ENCODE measurements at places on chromosomes 7 and 10. TPM values are rescaled to one million over a fixed set of nuclear protein-coding genes. Genes with fewer than 3 reads are reported as not detected.

DNA sequence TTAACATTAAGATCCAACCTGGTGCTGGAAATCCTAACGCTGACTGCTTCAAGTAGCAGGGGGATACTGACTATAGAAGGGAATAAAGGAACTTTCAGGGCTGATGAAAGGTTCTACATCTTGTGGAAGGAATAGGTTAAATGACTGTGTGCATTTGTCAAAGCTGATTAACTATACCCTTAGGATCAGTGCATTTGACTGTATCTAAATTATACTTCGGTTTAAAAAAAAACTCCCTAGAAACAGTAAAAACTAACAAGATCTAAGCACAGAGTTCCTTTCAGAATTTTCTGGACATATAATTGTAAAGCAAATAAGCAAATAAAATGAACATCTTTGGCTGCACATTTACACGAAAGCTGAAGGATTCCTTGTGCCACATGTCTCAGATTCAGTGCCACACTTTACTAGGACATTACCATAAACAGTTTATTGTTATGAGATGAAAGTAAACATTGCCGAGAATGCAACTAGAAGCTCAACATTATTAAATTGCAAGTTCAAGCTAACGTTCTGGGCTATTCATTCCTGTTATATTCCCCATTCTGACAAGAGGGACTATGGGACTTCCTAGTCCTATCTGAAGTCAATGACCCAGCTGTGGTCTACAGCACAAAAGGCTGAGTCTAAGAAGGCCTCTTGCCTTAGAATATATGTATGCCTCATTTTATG lies 20.7 kb downstream of the ANK3 start:
- H3K4me1 ChIP-seq = no peaks in the 10 kb centered on the region
- no peaks in the 10 kb centered on the region for H3K36me3 ChIP-seq
- DNase-seq = no peak
- no peak overlapping the region for H3K4me3 ChIP-seq

DNA sequence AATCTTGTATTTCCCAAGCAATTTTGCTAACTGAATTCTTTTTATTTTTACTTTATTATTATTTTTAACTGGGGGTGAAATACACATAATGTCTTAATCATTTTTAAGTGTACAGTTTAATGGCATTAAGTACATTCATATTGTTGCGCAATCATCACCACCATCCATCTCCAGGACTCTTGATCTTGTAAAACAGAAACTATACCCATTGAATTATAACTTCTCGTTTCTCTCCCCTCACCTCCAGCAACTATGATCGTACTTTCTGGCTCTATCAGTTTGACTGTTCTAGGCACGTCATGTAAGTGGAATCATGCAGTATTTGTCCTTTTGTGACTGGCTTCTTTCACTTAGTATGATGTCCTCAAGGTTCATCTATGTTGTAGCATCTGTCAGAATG lies 108.8 kb downstream of the ARL5B start:
- no peak overlapping the region for H3K4me3 ChIP-seq
- no peak overlapping the region for H3K27ac ChIP-seq
- no peaks in the 10 kb centered on the region for H3K36me3 ChIP-seq

GRCh38 chr7:157660971-157661610 lies 324.3 kb downstream of the DNAJB6 start:
- no peak overlapping the region for H3K4me3 ChIP-seq
- no peak for DNase-seq
- H3K4me1 ChIP-seq = no peaks in the 10 kb centered on the region
- H3K27me3 ChIP-seq = no peaks in the 10 kb centered on the region
- H3K36me3 ChIP-seq = no peaks in the 10 kb centered on the region
- no peak overlapping the region for H3K27ac ChIP-seq

GRCh38 chr10:87761892-87762291 lies 56.1 kb downstream of the ATAD1 start:
- no peak overlapping the region for H3K4me3 ChIP-seq
- no peaks in the 10 kb centered on the region for H3K36me3 ChIP-seq
- H3K27ac ChIP-seq = no peak overlapping the region
- no peaks in the 10 kb centered on the region for H3K27me3 ChIP-seq
- DNase-seq = peak; percentile 75
- H3K4me1 ChIP-seq = peaks cover 2% of the 10 kb centered on the region

IGFBP1 gene
- not detected for total RNA-seq

DNA sequence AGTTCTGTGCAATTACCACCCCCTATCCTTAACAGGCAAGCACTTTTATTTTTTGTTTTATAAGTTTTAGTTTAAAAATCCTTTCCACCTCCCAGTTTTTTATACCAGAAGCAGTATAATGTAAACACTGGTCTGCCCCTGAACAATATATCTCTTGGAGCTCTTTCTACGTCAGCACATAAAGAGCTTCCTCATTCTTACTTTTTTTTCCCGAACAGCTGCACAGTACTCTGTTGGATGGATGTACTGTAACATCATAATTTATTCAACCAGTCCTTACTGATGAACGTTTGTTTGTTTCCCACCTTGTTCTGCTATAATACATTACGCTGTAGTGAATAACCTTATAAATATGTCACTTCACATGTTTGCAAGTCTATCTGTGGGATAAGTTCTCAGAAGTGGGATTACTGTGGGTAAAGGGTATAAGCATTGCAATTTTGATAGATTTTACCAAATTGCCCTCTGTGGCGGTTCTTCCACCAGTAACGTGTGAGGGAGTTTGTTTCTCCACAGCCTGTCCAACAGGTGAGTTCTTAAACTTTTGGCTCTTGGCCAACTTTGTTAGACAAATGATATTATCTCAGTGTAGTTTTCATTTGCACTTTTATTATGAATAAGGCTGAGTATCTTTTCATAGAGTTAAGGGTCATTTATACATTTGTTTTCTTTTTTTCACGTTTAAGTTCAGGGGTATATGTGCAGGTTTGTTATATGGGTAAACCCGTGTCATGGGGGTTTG lies 32.8 kb downstream of the ADRA2A start:
- no peaks in the 10 kb centered on the region for H3K4me1 ChIP-seq
- H3K4me3 ChIP-seq = no peak overlapping the region
- H3K27me3 ChIP-seq = no peaks in the 10 kb centered on the region
- DNase-seq = no peak
- H3K27ac ChIP-seq = no peak overlapping the region

GRCh38 chr7:37416378-37417106 lies 32.1 kb downstream of the ELMO1 start:
- H3K4me3 ChIP-seq = no peak overlapping the region
- no peak for DNase-seq
- H3K4me1 ChIP-seq = no peaks in the 10 kb centered on the region
- no peak overlapping the region for H3K27ac ChIP-seq
- no peaks in the 10 kb centered on the region for H3K36me3 ChIP-seq

DNA sequence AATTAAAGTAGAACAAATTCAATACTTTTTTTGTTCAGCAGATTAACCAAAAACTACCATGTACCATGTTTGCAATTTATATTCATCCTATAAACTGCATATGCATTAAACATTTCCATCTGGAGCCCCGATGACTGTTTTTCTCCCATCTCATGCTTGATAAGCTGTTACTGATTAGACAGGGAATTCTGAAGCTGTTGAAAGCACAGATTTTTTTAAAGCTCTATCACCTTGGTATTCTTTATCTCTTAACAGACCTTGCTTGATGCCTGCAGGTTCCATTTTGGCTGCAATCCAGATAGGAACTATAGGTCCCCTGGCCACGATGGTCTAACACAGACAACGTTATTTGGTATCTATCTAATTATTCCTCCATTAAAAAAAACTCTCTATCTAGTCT lies 961.7 kb downstream of the CNTNAP2 start:
- no peak overlapping the region for H3K4me3 ChIP-seq
- no peak for DNase-seq
- no peaks in the 10 kb centered on the region for H3K4me1 ChIP-seq
- no peaks in the 10 kb centered on the region for H3K36me3 ChIP-seq
- H3K27me3 ChIP-seq = no peaks in the 10 kb centered on the region

GRCh38 chr10:67697724-67698131 lies 1.7 kb upstream of the CTNNA3 start:
- DNase-seq = peak; percentile 71
- no peak overlapping the region for H3K4me3 ChIP-seq
- no peak overlapping the region for H3K27ac ChIP-seq
- peaks cover 8% of the 10 kb centered on the region for H3K27me3 ChIP-seq

DNA sequence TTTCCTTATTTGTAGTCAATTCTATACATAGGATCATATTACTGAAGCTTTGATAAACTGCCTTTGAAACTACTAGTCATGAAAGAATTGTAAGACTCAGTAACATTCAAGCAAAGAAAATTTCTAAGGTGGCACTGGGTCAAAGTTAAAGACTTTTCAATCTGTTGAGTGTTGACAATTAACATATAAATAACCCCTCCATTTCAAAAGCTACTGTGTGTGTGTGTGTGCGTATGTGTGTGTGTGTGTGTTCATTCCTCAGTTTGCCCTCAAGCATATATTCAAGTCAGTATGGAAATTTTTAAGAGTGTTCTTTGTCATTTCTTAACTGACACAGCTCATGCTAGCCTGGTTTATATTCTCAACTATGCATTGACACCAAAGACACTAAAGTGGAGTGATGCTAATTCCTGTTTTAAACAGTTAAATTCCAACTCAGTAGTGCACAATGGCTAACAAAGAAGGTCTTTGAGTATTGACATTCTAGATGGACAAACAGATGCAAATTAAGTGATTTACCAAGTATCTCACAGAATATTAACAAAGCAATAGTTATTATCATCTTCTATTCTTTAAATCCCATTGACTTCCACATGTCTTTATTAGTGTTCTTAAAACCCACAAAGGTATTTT lies 314.8 kb upstream of the GRM3 start:
- no peaks in the 10 kb centered on the region for H3K4me1 ChIP-seq
- no peak overlapping the region for H3K4me3 ChIP-seq
- H3K27me3 ChIP-seq = no peaks in the 10 kb centered on the region
- H3K27ac ChIP-seq = no peak overlapping the region
- no peaks in the 10 kb centered on the region for H3K36me3 ChIP-seq
- DNase-seq = no peak

GRCh38 chr7:26101361-26102151 lies 50.4 kb upstream of the NFE2L3 start:
- no peak overlapping the region for H3K4me3 ChIP-seq
- H3K4me1 ChIP-seq = no peaks in the 10 kb centered on the region
- no peak overlapping the region for H3K27ac ChIP-seq
- H3K27me3 ChIP-seq = no peaks in the 10 kb centered on the region

GRCh38 chr10:81874875-81875466 lies at the start of gene NRG3:
NRG3 (plus strand) TSS chr10:81875194.
- DNase-seq = no peak
- H3K36me3 ChIP-seq = no peaks in the 10 kb centered on the region
- no peak within 1 kb of the TSS for H3K27ac ChIP-seq
- no peak within 1 kb of the TSS for H3K4me3 ChIP-seq
- H3K27me3 ChIP-seq = peaks cover 4% of the 10 kb centered on the region
- H3K4me1 ChIP-seq = no peaks in the 10 kb centered on the region

DNA sequence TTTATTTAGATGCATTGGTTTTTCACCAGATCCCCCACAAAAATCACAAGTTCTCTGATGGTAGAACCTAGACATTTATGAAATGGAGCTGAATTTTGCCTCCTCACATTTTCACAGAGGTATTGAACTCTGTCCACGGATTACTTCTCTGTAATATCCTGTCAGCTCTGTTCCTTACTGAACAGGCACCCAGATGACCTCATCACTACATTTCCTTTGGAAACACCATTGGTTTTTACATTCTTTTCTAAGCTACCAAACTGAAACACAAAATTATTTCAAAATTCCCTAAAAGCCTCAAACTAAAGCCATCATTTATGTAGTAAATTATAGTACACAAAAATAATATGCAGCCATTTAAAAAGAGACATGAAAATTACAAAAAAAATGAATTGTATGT lies 98.3 kb upstream of the KCNIP2 start:
- DNase-seq = peak; percentile 58
- peaks cover 40% of the 10 kb centered on the region for H3K4me1 ChIP-seq
- H3K27me3 ChIP-seq = no peaks in the 10 kb centered on the region
- H3K36me3 ChIP-seq = no peaks in the 10 kb centered on the region
- no peak overlapping the region for H3K4me3 ChIP-seq

GRCh38 chr7:143358626-143359025 lies 3.9 kb downstream of the FAM131B start:
- H3K4me1 ChIP-seq = no peaks in the 10 kb centered on the region
- no peak for DNase-seq
- peaks cover 20% of the 10 kb centered on the region for H3K27me3 ChIP-seq
- no peaks in the 10 kb centered on the region for H3K36me3 ChIP-seq
- no peak overlapping the region for H3K4me3 ChIP-seq
- no peak overlapping the region for H3K27ac ChIP-seq

GRCh38 chr7:33885290-33886148 lies 19.8 kb upstream of the BMPER start:
- no peaks in the 10 kb centered on the region for H3K27me3 ChIP-seq
- no peak for DNase-seq
- no peaks in the 10 kb centered on the region for H3K36me3 ChIP-seq
- H3K4me3 ChIP-seq = no peak overlapping the region
- peaks cover 2% of the 10 kb centered on the region for H3K4me1 ChIP-seq

DNA sequence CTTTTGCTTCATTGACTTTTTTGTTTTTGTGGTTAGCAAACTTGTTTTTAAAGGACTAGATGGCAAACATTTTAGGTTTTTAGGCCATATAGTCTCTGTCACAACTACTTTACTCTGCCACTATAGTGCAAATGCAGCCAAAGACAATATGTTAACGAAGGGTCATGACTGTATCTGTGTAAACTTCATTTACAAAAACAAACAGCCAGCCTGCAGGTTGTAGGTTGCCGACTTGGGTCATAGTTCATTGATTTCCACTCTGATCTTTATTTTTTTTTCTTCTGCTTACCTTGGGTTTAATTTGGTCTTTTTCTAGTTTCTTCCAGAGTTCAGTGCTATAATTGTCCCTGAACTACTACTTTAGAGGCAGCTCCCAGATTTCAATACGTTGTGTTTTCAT lies 120.0 kb downstream of the ARHGAP22 start:
- H3K4me3 ChIP-seq = no peak overlapping the region
- DNase-seq = no peak
- H3K36me3 ChIP-seq = no peaks in the 10 kb centered on the region
- no peaks in the 10 kb centered on the region for H3K27me3 ChIP-seq
- H3K4me1 ChIP-seq = no peaks in the 10 kb centered on the region
- H3K27ac ChIP-seq = no peak overlapping the region

DNA sequence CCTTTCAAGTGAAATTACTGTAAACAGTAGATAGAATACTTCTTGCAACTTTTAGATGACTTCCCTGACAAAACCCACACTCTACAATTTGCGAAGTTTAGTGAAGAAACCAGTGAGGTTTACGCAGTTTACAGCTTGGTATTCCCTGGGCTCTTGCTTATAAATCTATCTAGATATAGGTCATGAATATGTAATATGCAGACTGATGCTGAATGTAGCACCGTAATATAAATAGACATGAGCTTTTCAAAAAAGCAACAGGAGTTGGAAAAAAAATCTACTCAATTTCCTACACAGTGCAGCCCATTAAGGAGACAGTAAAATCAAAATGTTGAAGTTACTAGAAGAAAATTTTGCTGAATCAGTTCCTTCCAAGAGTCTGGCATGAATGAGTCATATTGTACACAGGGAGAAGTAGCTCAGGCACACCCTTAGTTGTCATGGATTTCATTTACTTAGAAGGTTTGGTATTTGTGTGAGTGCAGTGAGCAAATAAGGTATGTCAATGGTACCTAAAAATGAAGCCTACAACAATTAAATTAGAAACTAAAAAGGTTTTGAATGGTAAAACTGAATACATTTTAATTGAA lies 67.7 kb upstream of the NEUROD6 start:
- no peaks in the 10 kb centered on the region for H3K27me3 ChIP-seq
- H3K4me3 ChIP-seq = no peak overlapping the region
- DNase-seq = peak; percentile 89
- no peaks in the 10 kb centered on the region for H3K36me3 ChIP-seq

Data from fibroblast of lung (primary cell).